ENCODE measurements at places on chromosomes 2 and 18. TPM values are rescaled to one million over a fixed set of nuclear protein-coding genes. Genes with fewer than 3 reads are reported as not detected.

DNA sequence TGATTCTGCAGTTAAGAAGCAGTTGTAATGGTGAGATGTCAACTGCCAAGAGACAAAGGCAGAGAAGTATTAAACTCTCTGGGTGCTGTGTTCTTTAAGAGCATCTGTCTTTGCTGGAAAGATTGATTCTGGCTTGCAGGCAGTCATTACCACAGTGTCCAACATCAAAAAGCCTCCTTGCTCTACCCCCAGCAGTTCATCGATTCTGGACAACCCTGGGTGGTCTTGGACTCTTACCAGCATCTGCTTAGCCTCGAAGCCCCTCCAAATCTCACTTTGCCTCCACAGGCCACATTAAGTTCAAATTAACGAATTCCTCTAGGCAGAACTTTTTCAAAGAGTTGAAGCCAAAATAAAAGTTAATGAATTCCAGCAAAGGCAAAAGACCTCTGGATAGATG lies 1061.4 kb downstream of the TSN start:
- no peak for DNase-seq

- DNase-seq = no peak
These were observed 49.5 kb upstream of the BCL11A start for GRCh38 chr2:60602828-60603532.

- DNase-seq = no peak
These were observed 179.6 kb upstream of the SP5 start for GRCh38 chr2:170535552-170535951.

- no peak for DNase-seq
These were observed 57.0 kb downstream of the OSBPL6 start for GRCh38 chr2:178251151-178251955.

GRCh38 chr2:74528600-74529356 lies 728 bp downstream of the AUP1 start:
- no peak for DNase-seq

DNA sequence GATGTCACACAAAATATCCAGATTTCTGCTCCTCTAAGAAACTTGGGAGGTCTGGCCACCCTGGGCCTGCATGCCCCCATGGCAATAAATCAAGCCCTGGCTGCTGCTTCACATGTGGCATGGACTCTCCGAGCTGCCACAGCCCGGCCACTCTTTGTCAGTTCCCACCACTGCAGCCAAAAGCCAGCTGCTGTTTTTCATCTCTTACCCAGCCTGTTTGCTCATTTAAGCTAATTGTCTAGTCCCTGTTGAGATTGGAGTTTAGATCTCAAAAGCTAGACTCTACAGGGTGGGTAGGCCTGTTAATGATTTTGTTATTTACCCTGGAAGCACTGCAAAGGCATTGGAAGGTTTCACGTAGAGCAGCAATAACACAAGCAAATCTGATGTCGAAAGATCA lies 20.9 kb upstream of the ANXA4 start:
- DNase-seq = no peak

DNA sequence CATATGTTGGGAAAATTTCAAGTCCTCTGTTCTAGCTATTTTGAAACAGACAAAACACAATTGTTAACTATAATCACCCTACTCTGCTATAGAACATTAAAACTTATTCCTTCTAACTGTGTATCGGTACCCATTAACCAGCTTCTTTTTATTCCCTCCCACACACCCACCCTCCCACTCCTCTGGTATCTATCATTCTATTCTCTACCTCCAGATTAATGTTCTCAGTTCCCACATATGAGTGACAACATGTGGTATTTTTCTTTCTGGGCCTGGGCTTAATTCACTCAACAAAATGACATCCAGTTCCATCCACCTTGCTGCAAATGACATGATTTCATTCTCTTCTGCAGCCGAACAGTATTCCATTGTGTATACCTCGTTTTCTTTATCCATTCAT lies 43.3 kb downstream of the EXOC6B start:
- DNase-seq = no peak

The TMEM237 gene
- 39.7 TPM for total RNA-seq

The C2orf78 gene
- not detected for total RNA-seq

All from endodermal cell (in vitro differentiated cells).